ENCODE measurements at places on chromosomes 5 and 9.

- no peak for DNase-seq
Measured at GRCh38 chr5:10736354-10736753, 24.7 kb downstream of the DAP start.

- DNase-seq = no peak
Measured at GRCh38 chr9:18438951-18439350, 35.0 kb upstream of the ADAMTSL1 start.

- DNase-seq = no peak
Measured at GRCh38 chr5:128913551-128913950, 51.7 kb upstream of the SLC27A6 start.

DNA sequence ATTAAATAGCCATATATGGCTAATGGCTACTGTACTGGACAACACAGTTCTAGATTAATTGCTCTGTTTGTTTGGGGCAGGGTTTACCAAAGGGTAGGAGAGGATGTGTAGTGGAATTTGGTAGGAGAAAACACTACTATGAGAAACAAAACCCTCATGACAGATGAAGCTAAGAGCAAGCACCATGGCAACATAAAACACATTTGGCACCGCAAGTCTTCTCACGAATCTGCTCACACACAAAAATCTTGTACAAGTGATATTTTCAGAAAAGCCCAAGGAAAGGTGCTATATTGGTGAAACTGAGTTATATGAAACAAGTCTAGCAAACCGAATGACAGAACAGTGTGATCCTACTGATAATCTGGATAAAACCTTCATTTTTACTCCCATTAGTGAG, 38.5 kb downstream of the CSF2 start:
- DNase-seq = no peak

- DNase-seq = no peak
Measured at GRCh38 chr9:35758475-35759050, 4.5 kb upstream of the MSMP start.

DNA sequence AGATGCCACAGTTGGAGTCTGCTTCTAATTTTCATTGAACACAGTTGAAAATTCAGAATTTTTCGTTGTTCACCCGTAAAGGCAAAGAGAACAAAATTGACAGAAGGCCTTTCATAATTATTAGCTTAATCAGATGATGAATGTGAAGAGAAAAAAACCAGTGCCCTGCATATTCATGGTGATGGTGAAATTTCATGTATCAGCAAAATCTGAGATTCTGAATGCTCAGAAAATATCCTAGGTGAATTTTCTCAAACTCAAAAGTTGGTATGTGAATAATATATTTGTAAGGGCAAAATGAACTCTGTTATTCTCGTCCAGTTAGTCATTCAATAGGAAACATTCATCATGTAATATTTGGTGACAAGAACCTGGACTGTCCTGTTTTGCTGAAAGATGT, 135.9 kb upstream of the DHFR start:
- no peak for DNase-seq

DNA sequence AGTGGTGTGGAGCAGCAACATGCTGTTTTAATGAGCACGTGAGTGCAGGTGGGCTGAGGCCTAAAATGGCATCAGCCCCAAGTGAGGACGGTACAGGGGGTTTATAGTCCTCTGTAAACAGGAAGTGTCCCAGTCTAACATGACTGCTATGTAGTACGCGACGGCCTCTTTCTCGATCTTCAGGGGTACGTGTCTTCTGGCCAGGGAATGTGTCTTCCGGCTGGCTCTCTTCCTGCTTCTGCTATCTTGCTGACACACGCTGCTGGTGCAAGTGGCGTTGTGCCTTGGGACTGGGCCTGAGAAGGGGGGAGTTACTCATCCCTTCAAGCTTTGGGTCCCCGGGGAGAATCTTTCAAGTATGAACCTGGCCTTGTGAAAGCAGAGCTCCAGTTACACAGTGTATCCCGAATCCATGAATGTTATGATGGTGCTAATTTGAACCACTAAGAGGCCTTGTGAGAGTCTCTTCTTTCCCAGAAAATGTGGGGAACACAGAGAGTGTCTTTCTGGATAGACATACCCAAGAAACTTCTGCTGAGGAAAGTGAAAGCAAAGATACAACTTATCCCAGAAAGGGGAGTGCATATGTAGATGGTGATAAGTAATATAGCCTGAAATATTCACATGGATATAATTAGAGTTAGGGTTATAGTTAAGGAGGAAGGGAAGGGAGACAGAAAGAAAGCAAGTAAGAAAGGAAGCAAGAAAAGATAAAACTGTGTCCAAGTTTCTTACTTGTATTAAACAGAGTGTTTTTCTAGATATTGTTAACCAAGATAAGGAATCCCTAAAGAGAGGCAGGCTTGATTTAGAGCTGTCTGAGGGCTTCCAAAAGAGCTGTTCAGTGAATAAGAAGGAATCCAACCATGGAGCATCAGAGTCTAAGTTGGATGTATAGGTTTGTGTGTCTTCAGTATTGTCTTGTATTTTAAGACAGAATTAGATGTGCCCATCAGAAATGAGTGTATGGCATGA, 35.5 kb upstream of the ANXA2R start:
- DNase-seq = no peak

DNA sequence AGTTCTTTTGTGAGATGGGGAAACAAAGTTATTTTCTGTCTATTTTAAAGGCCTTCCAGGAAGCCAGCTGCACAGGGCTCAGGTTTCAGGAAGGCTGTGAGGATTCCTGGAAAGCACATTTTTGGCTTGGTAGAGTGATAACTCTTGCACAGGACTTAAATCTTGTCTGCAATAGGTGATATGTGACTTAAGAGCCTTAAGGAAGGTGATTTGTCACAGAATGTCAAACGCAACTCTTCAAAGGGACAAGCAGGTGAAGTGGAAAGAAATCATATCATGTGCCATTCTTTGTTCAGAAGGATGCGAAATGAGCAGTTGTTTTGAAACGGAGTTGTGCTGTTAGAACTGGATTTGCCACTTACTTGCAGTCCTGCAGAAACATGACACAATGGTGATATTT, 459.3 kb downstream of the MAT2B start:
- no peak for DNase-seq

GRCh38 chr9:120982836-120983235, 56.2 kb upstream of the TRAF1 start:
- DNase-seq = no peak

GRCh38 chr5:61332358-61332749, 296 bp downstream of the ZSWIM6 start:
- no peak for DNase-seq

- no peak for DNase-seq
Measured at GRCh38 chr9:4137234-4137633, 162.6 kb downstream of the GLIS3 start.

DNA sequence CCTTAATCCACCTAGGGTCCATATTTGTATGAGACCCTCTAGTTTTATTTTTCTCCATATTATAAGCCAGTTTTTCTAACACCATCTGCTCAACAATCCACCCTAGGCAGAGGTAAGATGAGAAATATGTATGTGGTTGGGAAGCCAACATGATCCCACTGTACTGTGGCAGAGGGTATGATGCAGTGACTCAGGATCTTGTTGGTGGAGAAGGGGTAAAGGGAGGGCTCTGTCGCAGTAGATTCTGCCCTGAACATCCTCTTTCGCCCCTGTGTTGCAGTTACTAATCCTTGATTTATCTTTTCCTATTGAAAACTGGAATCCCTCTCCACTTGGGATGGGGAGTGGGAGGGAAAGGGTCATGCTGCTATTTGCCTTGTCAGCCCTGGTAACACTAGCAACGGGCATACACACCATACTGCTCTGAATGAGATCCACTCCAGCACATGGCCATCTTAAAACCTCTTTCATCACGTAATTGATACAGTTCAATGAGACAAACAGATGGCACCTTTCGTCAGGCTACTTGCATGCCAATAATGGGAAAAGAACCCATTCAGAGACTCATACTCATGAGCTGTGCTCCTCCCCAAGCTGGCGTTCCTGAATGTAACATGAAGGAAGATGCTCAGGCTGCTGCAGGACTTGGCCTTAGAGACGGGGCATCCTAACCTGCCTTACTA, 63.0 kb downstream of the ADAMTS12 start:
- DNase-seq = no peak

DNA sequence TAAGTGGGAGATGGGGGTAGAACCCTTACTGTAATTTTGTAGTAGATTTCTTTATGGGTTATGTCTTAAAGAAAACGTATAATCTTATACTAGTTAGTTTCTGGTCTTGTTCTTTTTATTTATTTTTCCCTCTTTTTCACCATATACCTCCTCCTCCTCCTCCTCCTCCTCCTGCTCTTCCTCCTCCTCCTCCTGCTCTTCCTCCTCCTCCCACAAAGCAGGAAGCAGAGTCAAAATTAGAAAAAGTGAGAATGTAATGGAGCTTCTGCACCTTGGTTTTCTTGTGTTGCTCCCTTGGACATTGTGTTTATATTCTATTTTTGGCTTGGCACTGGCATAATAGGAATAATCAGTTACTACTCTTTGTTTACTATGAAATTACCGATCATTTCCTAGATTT, 4.5 kb downstream of the MACIR start:
- DNase-seq = no peak

DNA sequence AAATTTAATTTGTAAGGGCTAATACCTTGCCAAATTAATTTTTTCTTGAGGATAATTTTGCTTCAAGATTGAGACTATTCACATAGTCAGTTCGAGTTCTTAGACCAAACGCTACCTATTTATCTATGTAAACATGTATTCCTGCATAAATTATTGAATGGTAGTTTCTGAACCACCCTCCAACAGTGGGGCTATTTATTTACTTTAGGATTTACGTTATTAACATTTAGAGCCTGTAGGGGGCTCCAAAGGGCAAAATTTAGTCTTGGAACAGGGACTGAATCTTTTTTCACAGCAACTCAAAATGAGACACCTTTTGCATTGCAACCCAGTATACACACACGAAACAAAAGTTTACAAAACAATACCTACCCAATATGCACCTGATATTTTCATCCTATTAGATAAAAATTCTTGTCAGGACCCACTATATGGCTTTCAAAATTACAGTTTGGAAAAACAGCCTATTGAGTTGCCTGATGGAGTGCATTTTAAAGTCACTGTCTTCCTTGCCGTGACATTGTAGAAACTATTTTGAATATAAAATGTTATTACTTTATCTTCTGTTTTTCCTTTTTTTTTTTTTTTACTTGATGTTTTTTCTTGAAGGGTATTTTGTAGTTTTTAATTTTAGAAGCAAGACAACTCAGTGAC, 47.1 kb upstream of the POU4F3 start:
- DNase-seq = no peak

- no peak for DNase-seq
Measured at GRCh38 chr5:127930311-127930710, 153.3 kb upstream of the SLC12A2 start.

DNA sequence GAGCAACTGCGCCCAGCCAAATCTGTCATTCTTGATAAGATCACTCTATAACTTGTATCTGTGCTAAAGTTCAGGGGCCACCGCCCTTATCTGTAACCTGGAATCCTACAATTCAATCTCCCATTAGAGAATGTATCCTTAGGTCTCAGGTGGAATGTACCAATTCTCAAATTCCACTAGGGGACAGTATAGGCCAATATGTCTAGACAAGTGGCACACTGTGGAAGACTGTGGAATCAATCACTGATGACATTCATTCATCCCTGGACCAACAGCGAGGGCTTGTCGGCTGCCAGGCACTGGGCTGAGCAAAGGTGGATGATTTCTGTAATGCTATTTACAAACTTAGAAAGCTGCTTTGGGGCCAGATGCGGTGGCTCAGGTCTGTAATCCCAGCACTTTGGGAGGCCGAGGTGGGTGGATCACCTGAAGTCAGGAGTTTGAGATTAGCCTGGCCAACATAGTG, 28.7 kb upstream of the MEGF9 start:
- no peak for DNase-seq

DNA sequence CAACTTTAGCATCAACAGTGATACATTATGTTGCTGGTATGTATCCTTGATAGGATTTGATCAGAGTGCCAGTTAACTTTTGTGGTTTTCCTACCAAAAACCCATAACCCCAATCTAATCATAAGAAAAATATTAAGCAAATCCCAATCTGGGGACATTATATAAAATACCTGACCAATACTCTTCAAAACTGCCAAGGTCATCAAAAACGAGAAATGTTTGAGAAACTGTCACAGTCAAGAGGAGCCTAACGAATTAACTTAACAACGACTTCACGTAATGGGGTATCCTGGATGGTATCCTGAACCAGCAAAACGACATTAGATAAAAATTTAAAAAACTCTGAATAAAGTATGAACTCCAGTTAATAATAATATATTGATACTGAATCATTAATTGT, 51.7 kb upstream of the SRFBP1 start:
- no peak for DNase-seq

DNA sequence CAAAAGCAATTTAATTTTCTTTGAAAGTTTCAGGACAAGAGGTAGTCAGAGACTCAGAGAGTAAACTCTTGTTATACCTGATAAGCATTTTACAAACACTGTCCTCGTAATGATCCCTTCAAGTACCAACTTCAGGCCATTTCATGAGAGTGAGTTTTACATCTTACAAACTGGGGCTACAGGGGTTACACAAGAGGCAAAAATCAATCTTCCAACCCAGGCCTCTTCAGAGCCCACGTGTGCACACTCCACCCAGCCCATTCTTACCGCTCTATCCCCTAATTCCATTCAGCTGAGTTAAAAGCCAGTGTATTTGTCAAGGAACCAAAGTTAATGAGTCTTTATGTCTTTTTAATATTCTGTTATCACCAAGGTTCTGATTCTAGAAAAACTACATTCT, 46.5 kb downstream of the PSMB7 start:
- no peak for DNase-seq

- DNase-seq = no peak
Measured at GRCh38 chr5:37090123-37090726, 159.0 kb downstream of the CPLANE1 start.

GRCh38 chr9:6959270-6960000, 201.7 kb downstream of the KDM4C start:
- DNase-seq = no peak

DNA sequence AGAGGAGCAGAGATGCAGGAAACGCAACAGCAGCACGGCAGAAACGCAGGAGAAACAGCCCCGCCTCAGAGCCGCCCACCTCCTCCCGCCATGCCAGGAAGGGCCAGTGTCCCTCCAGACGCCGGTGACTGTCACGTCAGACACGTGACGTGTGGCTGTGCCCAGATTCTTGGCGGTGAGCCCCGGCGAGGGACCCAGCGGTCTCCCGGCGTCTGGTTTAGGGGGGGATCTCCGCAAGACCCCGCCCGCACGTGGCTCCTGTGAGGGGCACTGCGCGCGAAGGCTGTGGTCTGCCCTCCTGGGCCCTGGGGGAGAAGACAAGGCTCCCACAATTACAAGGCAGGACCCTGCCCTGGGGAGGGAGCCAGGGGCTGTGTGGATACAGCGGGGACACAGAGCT, 2.4 kb upstream of the LCN8 start:
- no peak for DNase-seq

- no peak for DNase-seq
Measured at GRCh38 chr9:74742191-74742790, 145.4 kb downstream of the TRPM6 start.

DNA sequence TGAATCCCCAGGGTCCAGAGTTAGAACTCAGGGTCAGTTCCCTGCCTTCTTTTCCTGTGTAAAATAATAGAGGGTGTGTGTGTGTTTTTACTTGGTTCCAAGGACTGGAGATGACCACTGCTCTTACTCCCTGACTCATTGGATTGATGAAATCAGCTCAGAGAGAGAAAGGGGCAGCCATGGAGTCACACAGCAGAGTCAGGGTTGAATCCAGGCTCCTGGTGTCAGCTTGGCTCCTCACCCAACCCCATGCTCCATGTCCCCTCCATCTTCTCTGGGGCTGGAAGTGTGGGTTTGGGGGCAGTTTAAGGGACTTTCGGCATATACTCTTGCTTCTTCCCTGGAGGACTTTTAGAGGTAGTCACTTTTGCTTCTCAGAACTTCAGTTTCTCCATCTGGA, 21.6 kb downstream of the DAB2IP start:
- no peak for DNase-seq

GRCh38 chr5:151570512-151571269, 20.4 kb downstream of the FAT2 start:
- DNase-seq = no peak

Data from stimulated activated CD4-positive, alpha-beta T cell treated with anti-CD3 and anti-CD28 coated beads, Interleukin-1b, Interleukin-23, amount 100 ng/mL, for 24 hours (primary cell).